ENCODE measurements at places on chromosomes 16 and 17. TPM values are rescaled to one million over a fixed set of nuclear protein-coding genes. Genes with fewer than 3 reads are reported as not detected.

SMG1 gene
- 11.1 TPM for polyA plus RNA-seq

DCTPP1 gene
- polyA plus RNA-seq, result 45.5 TPM

STH gene
- polyA plus RNA-seq, result not detected

RAB37 gene
- polyA plus RNA-seq, result not detected

DBF4B gene
- polyA plus RNA-seq, result 10.2 TPM

PIK3R6 gene
- polyA plus RNA-seq, result not detected

Data from IMR-90 (cell line).